Common myeloid progenitor, CD34-positive (primary cell): ENCODE measurements at places on chromosomes 5 and 9.

GRCh38 chr5:82717738-82718137 is 359.5 kb downstream of the TMEM167A start:
- no peak for DNase-seq

- peak; percentile 11 for DNase-seq
These were observed 227.0 kb downstream of the PDE4D start for GRCh38 chr5:59666440-59667068.

GRCh38 chr9:33165263-33166151 is 1.6 kb downstream of the B4GALT1 start:
- DNase-seq, result no peak

DNA sequence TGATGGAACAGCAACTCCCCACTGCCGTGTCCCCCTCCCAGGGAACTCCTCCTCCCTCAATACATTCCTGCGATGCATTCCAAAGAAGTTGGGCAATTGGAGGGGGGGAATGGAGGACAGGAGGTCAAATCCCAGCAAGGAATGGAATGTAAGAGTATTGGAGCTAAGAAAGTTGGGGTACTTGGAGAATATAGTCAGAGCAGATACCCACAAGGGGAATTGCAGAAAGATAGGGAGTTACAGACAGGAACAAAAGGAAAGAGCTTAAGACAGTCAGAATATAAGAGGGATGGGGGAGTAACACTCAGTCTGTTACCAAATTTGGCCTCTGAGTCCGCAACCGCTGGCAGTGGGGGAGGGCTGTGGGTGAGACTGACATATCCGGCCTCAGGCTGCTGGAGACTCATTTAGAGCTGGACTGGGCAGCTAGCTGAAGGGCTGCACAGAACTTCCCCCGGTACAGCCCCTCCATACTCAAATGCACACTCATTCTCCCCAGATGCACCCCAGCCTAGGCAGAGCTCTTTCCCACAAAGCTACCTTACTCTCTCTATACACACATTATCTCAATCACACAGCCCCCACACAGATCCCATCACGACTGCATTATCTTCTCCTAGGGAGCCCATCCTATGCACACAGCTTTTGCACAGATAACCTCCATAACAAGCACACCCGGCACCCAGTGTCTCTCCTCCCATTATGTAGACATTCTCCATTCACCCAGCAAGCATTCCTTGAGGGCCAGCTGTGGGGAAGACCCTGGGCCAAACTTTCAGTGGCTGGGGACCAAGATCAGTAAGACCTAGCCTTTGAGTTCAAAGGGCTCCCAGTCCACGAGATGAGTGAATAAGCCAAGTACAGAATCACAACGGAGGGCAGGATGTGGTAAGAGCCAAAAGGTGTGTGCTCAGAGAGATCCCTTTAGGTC is 3.7 kb downstream of the TLN1 start:
- DNase-seq, result peak; percentile 63

GRCh38 chr9:92970467-92970923 is 23.2 kb downstream of the FGD3 start:
- no peak for DNase-seq

- DNase-seq, result no peak
These were observed 16.0 kb upstream of the TBC1D2 start for GRCh38 chr9:98271479-98271878.

GRCh38 chr5:143767162-143767561 is 44.8 kb upstream of the HMHB1 start:
- no peak for DNase-seq

GRCh38 chr5:170448221-170448620 is 55.6 kb upstream of the KCNIP1 start:
- no peak for DNase-seq

DNA sequence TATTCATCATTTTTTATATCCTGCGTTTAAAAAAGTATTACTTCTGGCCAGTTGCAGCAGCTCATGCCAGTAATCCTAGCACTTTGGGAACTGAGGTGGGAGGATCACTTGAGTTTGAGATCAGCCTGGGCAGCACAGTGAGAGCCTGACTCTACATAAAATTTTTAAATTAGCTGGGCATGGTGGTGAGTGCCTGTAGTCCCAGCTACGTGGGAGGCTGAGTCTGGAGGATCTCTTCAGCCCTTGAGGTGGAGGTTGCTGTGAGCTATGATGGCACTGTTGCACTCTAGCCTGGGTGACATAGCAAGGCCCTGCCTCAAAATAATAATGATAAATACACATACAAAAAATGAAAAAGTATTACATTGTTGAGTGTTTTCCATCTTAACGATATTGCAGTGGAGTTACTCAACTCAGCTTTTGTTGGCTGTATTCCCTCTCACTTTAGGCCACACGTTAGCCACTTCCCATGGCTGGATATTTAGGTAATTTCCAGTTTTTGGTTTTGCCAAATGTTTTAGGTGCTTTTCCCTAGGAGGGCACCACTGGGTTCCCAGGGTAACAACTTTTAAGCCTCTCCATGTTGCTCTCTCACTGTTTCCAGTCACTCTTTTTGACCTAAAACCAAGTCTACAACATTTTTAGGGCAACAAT is 20.6 kb downstream of the SHB start:
- DNase-seq, result no peak

DNA sequence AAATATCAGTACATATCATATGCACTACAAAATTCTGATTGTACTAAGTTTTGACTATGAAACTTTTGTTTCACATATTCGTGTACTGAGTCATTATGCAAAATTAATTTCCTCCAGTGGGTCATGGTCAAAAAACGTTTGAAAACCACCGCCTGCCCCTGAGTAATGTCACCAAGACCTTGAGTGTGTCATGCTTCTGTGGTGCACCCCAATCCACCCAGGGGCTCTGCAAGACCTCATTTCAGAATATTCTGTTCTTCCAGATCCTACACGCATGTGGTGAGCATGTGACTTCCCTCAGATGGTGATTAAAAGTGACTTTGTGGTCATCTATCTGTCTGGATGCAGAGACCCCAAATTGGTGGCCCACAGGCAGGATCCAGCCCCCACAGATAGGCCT is 31.0 kb downstream of the ABLIM3 start:
- peak; percentile 13 for DNase-seq

GRCh38 chr9:37464426-37465248 is 613 bp downstream of the ZBTB5 start:
- peak; percentile 90 for DNase-seq

GRCh38 chr9:99873943-99874584 is 32.4 kb upstream of the STX17 start:
- DNase-seq, result no peak

GRCh38 chr5:140111011-140111858 is 2.7 kb upstream of the PURA start:
- no peak for DNase-seq

DNA sequence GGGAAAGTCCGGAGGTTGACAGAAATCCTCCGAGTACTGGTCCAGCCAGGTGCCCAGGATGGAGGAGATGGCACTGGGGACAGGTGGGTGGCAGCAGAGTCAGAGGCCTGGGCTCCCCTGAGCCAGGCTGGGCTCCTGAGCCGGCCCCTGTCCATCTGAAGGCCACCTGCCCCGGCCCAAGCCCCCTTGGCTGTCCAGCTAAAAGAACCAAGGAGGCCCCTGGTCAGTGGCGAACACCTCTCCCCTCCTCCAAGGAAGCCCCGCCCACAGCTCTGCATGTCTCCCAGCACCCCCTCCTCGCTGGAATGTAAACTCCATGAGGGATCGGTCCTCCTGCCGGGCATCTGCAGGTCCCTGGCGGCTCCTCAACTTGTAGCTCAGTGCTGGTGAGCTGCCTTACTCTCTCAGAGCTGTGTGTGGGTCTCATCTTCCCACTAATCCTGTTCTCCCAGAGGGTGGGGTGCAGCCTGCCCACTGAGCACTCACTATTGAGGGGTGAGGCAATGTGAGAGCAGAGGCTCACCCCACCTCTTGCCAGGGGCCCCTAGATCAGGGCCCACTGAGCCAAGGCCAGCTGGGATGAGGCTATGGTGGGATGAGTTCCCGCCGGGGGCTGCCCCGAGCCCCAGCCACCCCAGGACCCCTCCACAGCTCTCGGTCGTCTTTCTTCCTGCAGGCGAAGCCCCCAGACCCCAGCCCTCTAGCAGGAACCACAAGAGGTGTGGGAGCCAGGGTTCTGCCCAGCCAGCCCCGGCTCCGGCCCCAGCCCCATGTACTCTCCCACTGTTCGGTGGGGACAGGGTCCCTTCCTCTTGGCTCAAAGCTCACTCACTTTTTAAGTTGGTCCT is 12.0 kb downstream of the RALGDS start:
- no peak for DNase-seq

DNA sequence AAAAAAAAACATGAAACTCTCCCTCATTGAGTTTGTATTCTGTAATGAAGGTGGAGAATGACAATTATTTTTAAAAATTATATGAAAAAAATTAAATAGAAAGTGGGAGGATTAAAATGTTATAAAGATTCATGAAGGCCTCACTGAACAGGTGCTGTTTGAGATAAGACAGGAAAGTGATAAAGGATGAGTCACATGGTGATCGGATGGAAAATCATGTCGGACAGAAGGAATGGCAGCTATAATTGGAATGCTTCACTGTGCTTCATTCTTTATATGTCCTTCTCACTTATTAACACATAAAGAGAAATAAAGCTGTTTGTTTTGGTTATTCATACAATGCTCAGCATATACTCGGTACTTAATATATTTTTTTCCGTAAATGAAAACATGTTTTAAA is 464.5 kb upstream of the RGMB start:
- no peak for DNase-seq

GRCh38 chr9:76412638-76413037 is 18.4 kb upstream of the RFK start:
- no peak for DNase-seq

GRCh38 chr9:113682297-113682771 is 193.8 kb upstream of the ZNF618 start:
- DNase-seq, result peak; percentile 59

DNA sequence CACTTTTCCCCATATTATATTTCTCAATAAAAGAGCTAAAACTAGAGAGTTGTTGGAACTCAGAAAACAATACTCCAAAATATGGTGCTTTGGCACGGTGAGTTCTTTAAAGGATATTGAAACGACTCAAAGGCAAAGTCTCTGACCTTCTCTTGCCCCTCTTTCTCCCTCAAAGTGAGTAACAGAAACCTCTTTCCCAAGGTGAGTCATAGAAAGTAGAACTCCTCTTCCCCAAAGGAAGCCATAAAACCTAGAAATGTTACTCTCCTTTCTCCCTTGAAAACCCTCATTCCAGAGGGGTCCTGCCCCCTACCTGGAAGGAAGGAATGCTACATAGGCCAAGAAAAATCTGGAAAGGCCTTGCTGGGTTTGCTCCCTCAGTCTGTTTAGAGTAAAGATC is 47.5 kb downstream of the RAPGEF6 start:
- DNase-seq, result no peak

GRCh38 chr5:138544181-138545134 is 1.4 kb upstream of the ETF1 start:
- peak; percentile 36 for DNase-seq

- no peak for DNase-seq
These were observed 19.6 kb upstream of the MAN2A1 start for GRCh38 chr5:109669991-109670706.

DNA sequence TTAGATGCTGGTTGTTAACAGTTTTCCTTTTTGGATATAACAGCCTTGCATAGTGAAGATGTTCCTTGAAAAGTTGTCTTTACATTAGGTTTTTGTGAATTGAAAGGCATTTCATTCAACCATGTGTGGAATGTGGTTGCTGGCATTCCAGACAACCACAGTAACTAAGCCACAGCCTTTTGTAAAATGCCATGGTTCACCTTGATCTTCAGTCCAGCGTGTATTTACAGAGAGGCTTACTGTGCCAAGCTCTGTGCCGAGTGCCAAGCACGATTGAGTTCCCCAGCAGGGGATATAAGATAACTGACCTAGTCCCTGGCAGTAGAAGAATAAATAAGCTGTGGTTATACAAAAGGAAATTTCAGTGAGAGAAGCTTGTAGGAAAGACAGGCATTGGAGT is 4.9 kb downstream of the EXOSC2 start:
- no peak for DNase-seq

DNA sequence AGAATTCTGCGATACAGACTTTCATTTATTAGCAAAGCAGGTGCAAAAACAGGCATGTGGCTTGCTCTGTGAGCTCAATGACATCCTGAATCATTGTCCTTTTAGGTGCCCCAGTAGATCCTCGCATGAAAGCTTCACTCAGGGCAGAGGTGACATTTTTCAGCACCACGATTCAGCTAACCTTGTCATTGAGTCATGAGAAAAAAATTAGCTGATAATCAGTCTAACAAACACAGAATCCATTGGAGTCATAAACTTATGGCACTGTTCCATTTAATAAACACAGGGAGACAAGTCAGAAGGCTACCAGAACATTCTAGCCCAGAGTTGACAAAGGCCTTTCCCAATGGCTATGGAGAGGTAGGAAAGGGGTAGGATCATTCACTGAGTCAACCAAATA is 104.8 kb upstream of the RAD23B start:
- DNase-seq, result no peak

DNA sequence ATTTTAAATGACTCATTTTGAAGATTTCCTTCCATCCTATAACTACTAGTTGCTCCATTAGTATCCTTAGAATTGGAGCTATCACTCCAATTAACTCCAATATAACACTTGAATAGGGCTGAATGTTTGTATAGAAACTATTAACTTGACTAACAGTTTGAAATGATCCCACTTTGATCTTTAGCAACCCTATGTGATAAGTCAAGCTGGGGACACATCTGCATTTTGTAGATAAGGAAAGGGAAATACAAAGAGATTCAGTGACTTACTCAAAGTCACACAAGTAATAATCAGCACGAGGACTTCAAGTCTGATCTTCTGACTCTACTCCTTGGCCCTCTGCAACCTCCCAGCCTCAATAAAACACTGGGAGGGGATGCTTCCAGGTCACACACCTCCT is 101.1 kb downstream of the TMEM215 start:
- DNase-seq, result peak; percentile 13

GRCh38 chr5:43895876-43896275 is 292.9 kb downstream of the NNT start:
- no peak for DNase-seq

DNA sequence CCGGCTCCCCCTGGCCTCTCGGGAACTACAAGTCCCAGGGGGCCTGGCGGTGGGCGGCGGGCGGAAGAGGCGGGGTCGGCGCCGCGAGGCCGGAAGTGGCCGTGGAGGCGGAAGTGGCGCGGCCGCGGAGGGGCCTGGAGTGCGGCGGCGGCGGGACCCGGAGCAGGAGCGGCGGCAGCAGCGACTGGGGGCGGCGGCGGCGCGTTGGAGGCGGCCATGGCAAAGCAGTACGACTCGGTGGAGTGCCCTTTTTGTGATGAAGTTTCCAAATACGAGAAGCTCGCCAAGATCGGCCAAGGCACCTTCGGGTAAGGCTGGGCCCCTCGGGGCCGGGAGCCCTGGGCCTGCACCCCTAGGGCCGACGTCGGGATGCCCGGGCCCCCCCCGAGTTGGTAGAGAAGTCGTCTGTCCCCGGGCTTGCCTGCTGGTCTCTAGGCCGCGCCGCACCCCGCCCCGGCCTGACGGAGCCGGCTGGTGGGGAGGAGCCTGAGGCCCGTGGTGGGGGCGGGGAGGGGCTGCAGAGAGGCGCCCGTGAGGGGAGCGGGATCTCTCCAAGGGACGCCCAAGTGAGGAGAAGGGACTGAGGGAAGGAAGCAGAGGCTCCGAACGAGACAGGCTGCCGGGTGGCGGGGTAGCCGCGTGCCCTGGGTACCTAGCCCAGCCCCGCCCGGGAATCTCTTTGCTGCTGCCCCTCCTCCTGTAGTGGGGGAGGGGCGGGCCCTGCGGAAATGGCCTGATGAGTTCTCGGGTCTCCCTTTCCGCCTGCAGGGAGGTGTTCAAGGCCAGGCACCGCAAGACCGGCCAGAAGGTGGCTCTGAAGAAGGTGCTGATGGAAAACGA is at the start of gene CDK9:
Gene CDK9 (plus strand): TSS at position 102 of the 840 bp plus-strand sequence. CDS start 115 bp downstream, at position 217.
- peak; percentile 95 for DNase-seq
